Muscle of back (tissue), 13 donors: ENCODE measurements at places on chromosomes 7 and 10.

GRCh38 chr10:125147971-125148439 is 12.4 kb downstream of the CTBP2 start:
- no peak for DNase-seq

DNA sequence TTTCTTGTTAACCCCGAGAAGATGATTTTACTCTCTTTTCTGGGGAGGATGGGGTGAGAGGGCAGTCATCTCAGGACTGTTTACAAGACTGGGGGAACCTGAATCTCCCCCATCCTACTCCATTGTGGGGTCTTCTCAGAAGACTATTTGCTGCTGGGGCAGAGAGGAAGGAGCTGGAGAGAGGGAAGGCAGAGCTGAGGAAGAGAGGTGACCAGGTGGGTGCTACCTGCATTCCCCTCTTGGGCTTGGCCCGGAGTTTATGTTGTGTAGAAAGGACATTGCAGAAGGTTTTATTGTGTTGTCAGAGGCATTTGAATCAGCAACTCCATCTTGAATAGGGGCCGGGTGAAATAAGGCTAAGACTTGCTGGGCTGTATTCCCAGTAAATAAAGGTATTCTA is 247.1 kb upstream of the GALNT17 start:
- DNase-seq = no peak

- no peak for DNase-seq
Observed at GRCh38 chr7:98923512-98923911, 45.2 kb downstream of the TRRAP start.

DNA sequence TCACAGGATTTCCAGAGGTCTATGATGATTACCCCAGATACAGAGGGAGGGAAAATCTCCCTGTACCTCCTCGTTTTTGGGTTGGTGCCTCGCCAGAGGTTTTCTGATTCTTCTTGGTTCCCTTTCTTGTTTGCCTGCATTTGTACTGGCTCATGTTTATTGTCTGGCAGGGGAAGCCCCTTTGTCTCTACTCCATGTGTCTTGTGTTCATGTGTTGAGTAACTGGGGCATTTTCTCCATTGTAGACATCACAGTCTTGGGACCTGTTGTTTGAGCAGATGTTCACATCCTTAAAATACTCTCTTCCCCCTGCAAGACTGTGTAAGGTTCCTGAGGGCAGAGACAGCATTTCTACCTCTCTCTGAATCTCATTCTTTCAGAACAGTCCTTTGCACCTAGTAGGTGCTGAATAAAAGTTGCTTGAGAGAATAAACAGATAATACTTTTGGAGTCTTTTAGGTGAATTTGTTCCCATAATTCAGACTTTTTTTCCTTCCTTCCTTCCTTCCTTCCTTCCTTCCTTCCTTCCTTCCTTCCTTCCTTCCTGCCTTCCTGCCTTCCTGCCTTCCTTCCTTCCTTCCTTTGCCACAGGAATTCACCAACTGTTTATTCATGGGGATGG is 25.1 kb downstream of the CDK14 start:
- DNase-seq = no peak
